ENCODE measurements at places on chromosomes 1 and 21.

- DNase-seq = peak; percentile 61
These were observed 168.5 kb upstream of the IRF2BP2 start for GRCh38 chr1:234778221-234779159.

GRCh38 chr1:33643216-33643615 is 170.8 kb downstream of the ZSCAN20 start:
- DNase-seq = no peak

GRCh38 chr1:31802190-31803150 is 13.4 kb downstream of the SPOCD1 start:
- DNase-seq = no peak

DNA sequence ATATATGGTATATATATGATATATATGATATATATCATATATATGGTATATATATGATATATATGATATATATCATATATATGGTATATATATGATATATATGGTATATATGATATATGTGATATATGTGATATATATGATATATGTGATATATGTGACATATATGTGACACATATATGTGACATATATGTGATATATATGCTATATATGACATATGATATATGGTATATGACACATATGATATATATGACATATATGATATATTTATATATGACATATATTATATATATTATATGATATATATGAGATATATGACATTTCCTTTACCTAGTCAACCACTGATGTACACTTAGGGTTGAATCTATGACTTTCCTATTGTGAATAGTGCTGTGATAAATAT is 36.1 kb upstream of the EEIG2 start:
- DNase-seq = no peak

- DNase-seq = peak; percentile 37
These were observed 14.9 kb downstream of the AADACL4 start for GRCh38 chr1:12658531-12659453.

DNA sequence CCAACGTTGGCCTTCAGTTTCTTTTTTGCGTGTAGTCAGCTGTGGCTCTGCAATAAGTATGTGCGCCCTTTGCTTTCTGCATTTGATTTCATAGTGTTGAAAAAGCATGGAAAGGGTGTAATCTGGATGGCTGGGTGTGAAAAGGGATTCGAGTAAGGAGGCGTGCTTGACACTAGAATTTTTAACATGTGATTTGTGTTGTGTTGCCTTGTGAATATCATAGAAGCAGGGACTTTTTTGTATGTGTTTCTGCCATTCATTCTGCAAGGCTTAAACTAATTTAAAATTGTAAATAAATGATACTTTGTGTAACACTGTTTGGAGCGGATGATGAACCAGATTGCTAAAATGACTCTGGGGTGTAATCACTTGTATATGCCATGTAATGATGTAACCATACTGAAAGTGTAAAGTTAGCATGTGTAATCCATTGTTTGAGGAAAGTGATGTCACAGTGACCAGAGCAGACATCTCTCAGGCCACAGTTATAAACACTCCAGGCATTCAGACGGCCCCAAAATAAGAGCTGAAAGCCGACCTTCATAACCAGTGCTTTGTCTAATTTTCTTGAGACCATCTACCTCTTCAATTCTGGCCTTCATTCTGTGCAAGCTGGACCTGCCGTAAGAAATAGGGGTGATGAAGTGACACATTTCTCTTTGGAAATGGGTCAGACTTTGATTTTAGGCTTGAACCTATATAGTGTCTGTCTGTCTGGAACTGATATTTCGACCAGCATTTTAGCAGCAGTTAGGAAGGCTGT is 618 bp downstream of the SH3BGR start:
- no peak for DNase-seq

- peak; percentile 96 for DNase-seq
These were observed 1.1 kb upstream of the SMG7 start for GRCh38 chr1:183470961-183471742.

GRCh38 chr21:16318651-16319300 is 589.0 kb downstream of the USP25 start:
- DNase-seq = no peak

DNA sequence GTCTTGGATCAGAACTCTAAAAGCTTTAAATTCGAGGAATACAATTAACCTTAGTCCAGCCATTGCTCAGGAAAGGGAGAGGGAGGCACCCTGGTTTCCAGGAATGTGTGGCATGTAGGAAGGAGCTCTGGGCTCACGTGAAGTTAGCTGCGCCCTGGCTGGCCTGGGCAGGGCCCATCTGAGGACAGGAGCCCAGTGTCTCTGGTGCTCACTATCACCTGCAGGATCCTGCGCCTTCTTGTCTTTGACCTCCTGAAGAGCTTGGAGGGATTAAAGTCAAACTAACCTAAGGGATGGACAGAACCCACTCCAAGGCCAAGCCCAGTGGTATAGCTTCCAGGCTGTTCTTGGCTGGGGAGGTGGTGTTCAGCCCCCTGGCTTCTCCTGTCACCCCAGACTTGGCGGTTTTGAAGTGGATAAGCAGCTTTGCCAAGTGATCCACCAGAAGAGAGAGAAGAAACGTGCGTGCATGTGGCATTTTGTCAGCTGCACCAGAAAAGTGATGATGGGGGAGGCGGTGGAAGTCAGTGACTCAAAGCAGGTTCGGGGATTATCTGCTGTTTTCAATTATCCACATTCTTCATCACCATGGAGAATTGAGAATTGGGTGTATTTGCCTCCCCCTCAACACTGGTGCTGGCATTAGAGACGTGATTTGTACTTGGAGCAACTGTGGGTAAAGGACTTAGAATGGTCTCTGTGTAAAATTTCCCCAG is 11.9 kb upstream of the KCNN3 start:
- no peak for DNase-seq

- peak; percentile 43 for DNase-seq
These were observed 15.6 kb upstream of the AIM2 start for GRCh38 chr1:159092036-159092760.

DNA sequence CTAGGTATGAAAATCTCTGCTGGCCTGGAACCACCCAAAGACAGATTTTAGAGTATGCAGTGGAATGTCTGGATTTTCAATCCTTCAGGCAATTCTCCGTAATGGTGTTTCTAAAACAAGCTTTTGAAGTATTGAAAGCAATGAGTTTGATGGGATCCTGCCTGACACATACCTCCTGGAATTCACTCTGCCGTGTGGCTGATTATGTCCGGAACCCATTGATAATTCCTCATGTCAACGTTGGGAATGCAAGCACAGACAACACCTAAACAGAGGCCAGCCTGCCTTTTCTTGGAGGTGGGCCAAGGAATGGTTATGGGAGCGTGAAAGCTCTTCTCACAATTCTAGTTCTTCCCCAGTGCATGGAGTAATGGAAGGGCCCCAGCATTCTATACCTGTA is 168.9 kb upstream of the HMCN1 start:
- DNase-seq = no peak

- no peak for DNase-seq
These were observed 79.9 kb upstream of the PLPPR5 start for GRCh38 chr1:99084562-99084961.

DNA sequence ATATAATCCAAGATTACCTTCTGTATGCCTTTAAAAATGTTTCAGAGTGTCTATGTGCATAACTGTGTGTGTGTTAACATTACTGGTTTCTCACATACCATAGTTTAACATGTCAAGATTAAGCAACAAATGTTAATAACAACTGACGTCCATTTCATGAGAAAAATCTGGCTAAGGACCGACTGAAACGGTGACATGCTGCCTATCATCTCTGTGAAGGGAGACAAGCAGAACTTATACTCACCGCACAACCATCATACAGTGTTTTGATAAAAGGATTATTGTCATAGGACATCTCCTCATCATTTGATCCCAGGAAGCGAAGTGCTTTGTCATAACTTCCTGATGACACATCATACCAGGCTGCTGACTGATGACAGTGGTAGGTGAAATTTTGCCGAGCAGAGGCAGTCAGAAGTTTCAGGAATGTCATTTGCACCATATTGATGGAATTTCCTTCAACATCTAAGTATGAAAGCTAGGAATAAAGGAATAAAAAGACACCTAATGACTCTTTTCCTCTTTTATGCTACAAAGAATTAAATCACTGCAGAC is 228.8 kb downstream of the COL11A1 start:
- DNase-seq = no peak

- no peak for DNase-seq
These were observed 864.0 kb downstream of the PLA2G4A start for GRCh38 chr1:187692799-187693198.

GRCh38 chr1:2240270-2241156 is 12.4 kb downstream of the SKI start:
- DNase-seq = no peak

- DNase-seq = no peak
These were observed 171.4 kb upstream of the HMGB4 start for GRCh38 chr1:33692206-33693188.

GRCh38 chr1:8670371-8670818 is 147.0 kb downstream of the RERE start:
- DNase-seq = no peak

GRCh38 chr1:225422795-225423517 is 4.9 kb downstream of the LBR start:
- no peak for DNase-seq

DNA sequence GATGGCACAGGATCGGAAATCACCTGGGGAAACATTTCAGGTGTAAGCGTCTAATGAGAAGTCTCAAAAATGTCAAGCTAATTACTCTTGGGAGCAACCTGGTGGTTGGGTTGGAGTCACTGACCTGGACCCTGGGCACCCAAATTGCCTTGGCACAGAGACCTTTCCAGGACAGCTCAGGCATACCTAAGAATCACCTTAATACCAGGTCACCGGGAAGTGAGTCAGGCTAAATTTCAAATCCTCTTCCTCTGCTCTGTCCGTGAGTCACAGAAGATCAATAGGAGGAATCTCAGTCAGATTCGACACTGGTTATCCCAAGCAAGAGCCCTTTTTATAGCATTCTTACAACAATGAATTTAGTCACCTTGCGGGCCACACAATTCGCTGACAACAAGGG is 179.6 kb upstream of the CAMK1G start:
- no peak for DNase-seq

GRCh38 chr1:201375169-201375568 is 2.3 kb downstream of the TNNT2 start:
- DNase-seq = no peak

- DNase-seq = no peak
These were observed 24.8 kb downstream of the SDCCAG8 start for GRCh38 chr1:243280571-243281129.

- no peak for DNase-seq
These were observed 376.9 kb downstream of the GPATCH2 start for GRCh38 chr1:217253985-217254384.

DNA sequence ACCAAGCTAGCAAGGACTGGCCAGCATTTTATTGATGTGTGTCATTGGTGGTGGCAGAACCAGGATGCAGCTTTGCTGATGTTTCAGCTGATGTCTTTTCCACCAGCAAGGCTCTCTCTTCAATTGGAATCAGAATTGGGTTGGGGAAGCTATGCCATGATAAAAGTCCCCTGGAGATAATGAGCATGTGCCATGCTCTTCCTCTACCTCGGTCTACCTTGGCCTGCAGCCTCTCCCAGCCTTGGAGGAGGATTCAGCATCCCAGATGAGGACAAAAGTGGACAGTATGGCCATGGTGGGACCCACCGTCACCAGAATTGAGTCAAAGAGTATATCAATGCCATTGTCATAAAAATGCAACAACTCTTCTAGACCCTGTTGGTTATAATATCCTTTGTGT is 8.6 kb downstream of the AVPR1B start:
- no peak for DNase-seq

- DNase-seq = no peak
These were observed 109.2 kb upstream of the IFFO2 start for GRCh38 chr1:19065526-19066247.

All from bone marrow (tissue), 2 donors.